Astrocyte (in vitro differentiated cells and primary cell): ENCODE measurements at places on chromosomes 1 and 21.

DNA sequence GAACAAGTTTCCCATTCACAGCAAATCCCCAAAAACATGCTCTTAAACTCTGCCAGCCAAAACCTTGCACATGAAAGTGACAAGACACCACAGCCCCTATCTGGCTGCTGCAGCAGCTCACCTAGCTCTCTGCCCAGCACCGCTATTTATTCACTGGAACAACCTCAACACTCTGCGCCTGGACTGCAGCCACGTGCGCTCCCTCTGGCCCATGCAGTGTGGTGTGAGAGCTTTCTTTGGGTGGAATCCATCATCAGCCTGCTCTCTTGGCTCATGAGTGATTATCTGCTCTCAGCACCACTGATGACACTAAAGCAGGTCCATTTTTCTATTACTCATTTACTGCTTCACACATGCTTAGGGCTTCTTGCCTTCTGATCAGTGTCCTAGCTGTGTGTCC lies 11.4 kb downstream of the KCNJ6 start:
- H3K4me3 ChIP-seq, result no peak overlapping the region
- no peaks in the 10 kb centered on the region for H3K36me3 ChIP-seq
- H3K27me3 ChIP-seq, result peaks cover 12% of the 10 kb centered on the region
- no peaks in the 10 kb centered on the region for H3K4me1 ChIP-seq
- H3K27ac ChIP-seq, result no peak overlapping the region

DNA sequence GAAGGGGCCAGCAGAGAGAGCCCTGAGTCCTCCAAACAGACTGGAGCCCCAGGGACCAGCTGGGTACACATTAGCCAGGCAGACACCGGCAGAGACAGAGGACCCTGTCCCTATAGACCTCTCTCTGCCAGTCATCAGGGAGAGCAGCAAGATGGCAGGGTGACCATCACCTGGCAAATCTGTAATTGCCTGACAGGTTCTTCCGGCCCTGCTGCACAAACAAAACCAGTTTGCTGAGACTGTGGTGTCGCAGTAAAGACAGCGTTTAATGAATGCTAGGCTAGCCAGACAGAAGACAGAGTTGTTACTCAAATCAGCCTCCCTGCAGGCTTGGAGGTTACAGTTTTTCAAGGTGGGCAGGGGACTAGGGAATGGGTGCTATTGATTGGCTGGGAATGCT lies 618.9 kb downstream of the NPHP4 start:
- no peak overlapping the region for H3K27ac ChIP-seq
- no peaks in the 10 kb centered on the region for H3K36me3 ChIP-seq
- no peaks in the 10 kb centered on the region for H3K4me1 ChIP-seq
- H3K27me3 ChIP-seq, result no peaks in the 10 kb centered on the region
- DNase-seq, result no peak

DNA sequence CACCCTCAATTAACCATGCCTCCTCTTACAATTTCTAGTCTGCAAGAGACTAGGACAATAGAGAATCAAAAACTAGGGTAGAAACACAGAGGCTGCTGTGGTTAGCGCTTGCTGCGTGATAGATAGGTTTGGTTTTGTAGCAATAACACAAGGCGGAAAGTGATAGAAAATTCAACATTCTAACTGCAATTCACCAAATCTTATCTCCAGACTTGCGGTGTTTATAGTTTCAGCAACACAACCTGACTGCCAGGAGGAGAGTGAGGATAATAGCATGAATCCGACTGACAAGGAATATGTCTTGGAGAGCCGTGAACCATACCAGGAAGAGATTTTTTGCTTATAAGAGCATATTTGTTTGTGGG lies 30.7 kb upstream of the IFNAR2 start:
- no peak overlapping the region for H3K27ac ChIP-seq
- DNase-seq, result peak; percentile 36
- no peak overlapping the region for H3K4me3 ChIP-seq

- DNase-seq, result no peak
- H3K4me1 ChIP-seq, result no peaks in the 10 kb centered on the region
- no peak overlapping the region for H3K4me3 ChIP-seq
- H3K36me3 ChIP-seq, result no peaks in the 10 kb centered on the region
- no peak overlapping the region for H3K27ac ChIP-seq
- H3K27me3 ChIP-seq, result no peaks in the 10 kb centered on the region
Measured at GRCh38 chr1:211751438-211751837, 76.0 kb upstream of the NEK2 start.

- H3K4me1 ChIP-seq, result peaks cover 12% of the 10 kb centered on the region
- H3K4me3 ChIP-seq, result no peak overlapping the region
- no peaks in the 10 kb centered on the region for H3K27me3 ChIP-seq
- no peaks in the 10 kb centered on the region for H3K36me3 ChIP-seq
Measured at GRCh38 chr1:164780863-164781262, 221.9 kb downstream of the PBX1 start.

- H3K4me3 ChIP-seq, result no peak overlapping the region
- H3K27me3 ChIP-seq, result peaks cover 3% of the 10 kb centered on the region
- DNase-seq, result peak; percentile 8
- H3K27ac ChIP-seq, result no peak overlapping the region
Measured at GRCh38 chr1:112251766-112252506, 144.1 kb upstream of the CTTNBP2NL start.

DNA sequence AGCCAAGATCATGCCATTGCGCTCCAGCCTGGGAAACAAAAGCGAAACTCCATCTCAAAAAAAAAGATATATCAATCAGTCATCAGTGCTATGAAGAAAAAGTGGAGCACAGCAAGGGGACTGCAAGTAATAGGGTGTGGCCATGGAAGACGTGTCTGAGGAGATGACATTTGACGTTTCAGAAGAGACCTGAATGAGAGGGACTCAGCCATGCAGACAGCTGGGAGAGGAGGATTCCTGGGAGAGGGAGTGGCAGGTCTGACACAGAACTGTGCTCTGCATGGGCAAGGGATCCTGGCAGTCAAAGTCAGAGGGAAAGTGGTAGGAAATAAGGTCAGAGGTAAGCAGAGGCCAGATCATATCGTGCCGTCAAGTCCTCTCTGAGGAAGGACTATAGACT lies 3.3 kb downstream of the LAX1 start:
- H3K36me3 ChIP-seq, result no peaks in the 10 kb centered on the region
- no peak overlapping the region for H3K27ac ChIP-seq
- H3K4me1 ChIP-seq, result no peaks in the 10 kb centered on the region
- DNase-seq, result no peak
- H3K27me3 ChIP-seq, result peaks cover 7% of the 10 kb centered on the region

- peaks cover 33% of the 10 kb centered on the region for H3K4me1 ChIP-seq
- no peak for DNase-seq
- H3K36me3 ChIP-seq, result no peaks in the 10 kb centered on the region
- H3K27me3 ChIP-seq, result no peaks in the 10 kb centered on the region
- H3K27ac ChIP-seq, result no peak overlapping the region
Measured at GRCh38 chr1:12472798-12473551, 145.0 kb downstream of the DHRS3 start.

- DNase-seq, result no peak
- peaks cover 12% of the 10 kb centered on the region for H3K4me1 ChIP-seq
- H3K27me3 ChIP-seq, result no peaks in the 10 kb centered on the region
- no peaks in the 10 kb centered on the region for H3K36me3 ChIP-seq
- H3K4me3 ChIP-seq, result no peak overlapping the region
Measured at GRCh38 chr1:245827301-245827700, 672.5 kb downstream of the KIF26B start.

GRCh38 chr1:107776900-107777663 lies 187.9 kb downstream of the VAV3 start:
- no peak overlapping the region for H3K27ac ChIP-seq
- no peaks in the 10 kb centered on the region for H3K36me3 ChIP-seq
- no peak for DNase-seq
- H3K27me3 ChIP-seq, result no peaks in the 10 kb centered on the region
- H3K4me1 ChIP-seq, result no peaks in the 10 kb centered on the region

DNA sequence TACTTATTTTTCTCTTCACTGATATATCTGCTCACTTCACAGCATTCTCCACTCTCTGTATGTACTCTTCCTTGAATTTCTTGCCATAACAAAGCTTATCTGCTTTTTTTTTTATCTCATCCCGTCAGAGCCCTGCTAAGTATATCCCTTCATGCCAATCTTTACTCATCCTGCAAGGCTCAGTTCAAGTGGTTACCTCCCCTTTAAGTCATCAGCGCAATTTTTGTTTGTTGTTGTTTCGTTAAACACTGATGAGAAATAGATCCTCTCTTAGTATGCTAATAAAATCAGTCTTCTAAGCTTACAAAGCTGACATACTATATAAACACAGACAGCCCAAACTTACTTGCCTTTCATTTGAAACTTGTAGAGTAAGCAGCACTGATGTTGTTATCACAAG lies 17.8 kb downstream of the COL24A1 start:
- H3K4me1 ChIP-seq, result peaks cover 4% of the 10 kb centered on the region
- no peak overlapping the region for H3K4me3 ChIP-seq
- DNase-seq, result no peak
- no peaks in the 10 kb centered on the region for H3K27me3 ChIP-seq

- no peaks in the 10 kb centered on the region for H3K27me3 ChIP-seq
- no peaks in the 10 kb centered on the region for H3K4me1 ChIP-seq
- no peaks in the 10 kb centered on the region for H3K36me3 ChIP-seq
- no peak for DNase-seq
- no peak overlapping the region for H3K4me3 ChIP-seq
- no peak overlapping the region for H3K27ac ChIP-seq
Measured at GRCh38 chr1:165877411-165877810, 50.0 kb downstream of the UCK2 start.

DNA sequence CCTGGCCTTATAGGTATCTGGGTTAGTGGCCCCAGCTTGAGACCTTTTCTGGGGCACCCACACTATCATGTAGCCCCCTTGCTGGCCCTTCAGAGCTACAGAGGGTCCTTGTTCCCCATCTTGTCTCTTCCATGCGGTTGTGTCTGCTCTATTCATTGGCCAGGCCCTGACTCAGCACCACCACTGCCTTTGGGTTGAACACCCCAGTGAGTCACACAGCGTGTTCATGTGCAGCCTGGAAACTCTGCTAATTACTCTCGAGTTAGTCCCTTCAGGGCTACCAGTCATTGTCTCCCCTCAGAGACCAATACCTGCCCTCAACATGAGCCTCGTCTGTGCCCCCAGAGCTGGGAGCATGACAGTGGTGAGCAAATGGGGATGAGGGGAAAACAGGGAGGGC lies 28.2 kb upstream of the IKBKE start:
- H3K4me3 ChIP-seq, result no peak overlapping the region
- peaks cover 8% of the 10 kb centered on the region for H3K4me1 ChIP-seq
- H3K36me3 ChIP-seq, result peaks cover 6% of the 10 kb centered on the region
- H3K27ac ChIP-seq, result no peak overlapping the region
- H3K27me3 ChIP-seq, result no peaks in the 10 kb centered on the region

GRCh38 chr1:94926915-94927404 lies at the start of gene CNN3:
CNN3 (minus strand) TSS chr1:94927110; CDS start chr1:94926894, 216 bp downstream.
- peaks cover 40% of the 10 kb centered on the region for H3K4me1 ChIP-seq
- DNase-seq, result peak; percentile 89
- no peaks in the 10 kb centered on the region for H3K27me3 ChIP-seq
- peak within 1 kb of the TSS; percentile 100 for H3K27ac ChIP-seq

- H3K4me3 ChIP-seq, result no peak overlapping the region
- no peaks in the 10 kb centered on the region for H3K27me3 ChIP-seq
- H3K27ac ChIP-seq, result no peak overlapping the region
- no peaks in the 10 kb centered on the region for H3K36me3 ChIP-seq
Measured at GRCh38 chr1:227940791-227941241, 6.9 kb downstream of the WNT9A start.

DNA sequence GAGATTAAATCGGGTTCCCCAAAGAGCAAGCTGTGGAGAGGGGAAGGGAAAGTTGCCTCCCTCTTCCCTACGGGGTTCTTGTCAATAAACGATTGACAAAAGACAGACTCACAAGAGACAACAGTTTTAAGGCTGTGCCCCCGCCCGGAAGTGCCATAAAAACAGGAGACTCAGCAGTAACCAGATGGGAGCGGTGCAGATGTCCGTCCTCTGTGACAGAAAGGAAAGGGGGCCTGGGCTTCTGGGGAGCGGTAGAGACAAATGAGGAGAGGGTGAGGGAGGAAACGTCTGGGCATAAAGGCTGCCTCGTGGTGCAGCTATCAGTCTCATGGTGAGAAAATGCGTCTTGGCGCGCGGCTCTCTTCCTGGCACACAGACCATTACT lies 5.9 kb downstream of the TP73 start:
- no peak overlapping the region for H3K27ac ChIP-seq
- no peak overlapping the region for H3K4me3 ChIP-seq
- peaks cover 61% of the 10 kb centered on the region for H3K27me3 ChIP-seq
- no peaks in the 10 kb centered on the region for H3K4me1 ChIP-seq

- H3K4me1 ChIP-seq, result peaks cover 33% of the 10 kb centered on the region
- H3K4me3 ChIP-seq, result peak overlapping the region; percentile 59
- H3K27me3 ChIP-seq, result no peaks in the 10 kb centered on the region
- peak overlapping the region; percentile 44 for H3K27ac ChIP-seq
- no peaks in the 10 kb centered on the region for H3K36me3 ChIP-seq
- DNase-seq, result no peak
Measured at GRCh38 chr1:28247612-28248272, 11.6 kb upstream of the SESN2 start.

- no peak for DNase-seq
- no peaks in the 10 kb centered on the region for H3K27me3 ChIP-seq
- no peak overlapping the region for H3K27ac ChIP-seq
- H3K4me1 ChIP-seq, result no peaks in the 10 kb centered on the region
Measured at GRCh38 chr1:160807247-160807646, 11.3 kb downstream of the LY9 start.

- H3K4me1 ChIP-seq, result no peaks in the 10 kb centered on the region
- no peak within 1 kb of the TSS for H3K27ac ChIP-seq
- H3K27me3 ChIP-seq, result peaks cover 31% of the 10 kb centered on the region
- H3K36me3 ChIP-seq, result no peaks in the 10 kb centered on the region
- DNase-seq, result no peak
Measured at GRCh38 chr1:32886004-32886827, at the start of gene HPCA. HPCA (plus strand) TSS chr1:32886491; CDS start chr1:32888899, 2,408 bp downstream.

DNA sequence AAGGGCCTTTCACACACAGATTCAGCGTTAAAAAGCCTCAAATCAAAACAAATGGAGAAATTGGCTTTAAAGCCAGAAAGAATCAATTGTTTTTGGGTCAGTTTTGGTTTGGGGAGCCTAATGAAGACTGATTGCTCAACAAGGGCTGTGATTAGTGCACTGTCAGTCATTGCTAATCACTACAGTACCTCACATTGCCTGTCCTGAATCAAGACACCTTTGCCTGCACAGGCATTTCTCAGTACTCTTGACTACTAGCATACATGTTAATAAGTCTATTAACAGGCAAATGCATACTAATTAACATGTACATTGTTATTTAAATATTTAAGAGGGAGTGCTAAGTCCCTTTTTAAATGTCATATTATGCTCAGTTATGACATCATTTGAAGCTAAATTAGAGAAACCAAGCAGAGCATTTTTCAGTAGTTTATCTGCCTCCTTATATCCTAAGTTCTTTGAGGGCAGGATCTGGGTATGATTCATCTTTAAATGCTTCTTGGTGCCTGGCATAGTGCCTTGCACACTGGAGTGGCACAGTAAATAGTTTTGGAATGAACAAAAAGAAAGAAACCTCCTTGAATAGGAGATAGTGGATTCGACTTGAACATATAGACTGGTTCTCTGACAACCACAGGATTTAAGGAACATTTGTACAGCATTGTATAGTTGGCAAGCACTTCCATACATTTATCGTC lies 25.8 kb upstream of the CCN1 start:
- peak; percentile 81 for DNase-seq
- no peaks in the 10 kb centered on the region for H3K36me3 ChIP-seq
- no peaks in the 10 kb centered on the region for H3K27me3 ChIP-seq
- H3K27ac ChIP-seq, result peak overlapping the region; percentile 32
- peaks cover 47% of the 10 kb centered on the region for H3K4me1 ChIP-seq
